ENCODE measurements at places on chromosomes 2 and 18. TPM values are rescaled to one million over a fixed set of nuclear protein-coding genes. Genes with fewer than 3 reads are reported as not detected.

DNA sequence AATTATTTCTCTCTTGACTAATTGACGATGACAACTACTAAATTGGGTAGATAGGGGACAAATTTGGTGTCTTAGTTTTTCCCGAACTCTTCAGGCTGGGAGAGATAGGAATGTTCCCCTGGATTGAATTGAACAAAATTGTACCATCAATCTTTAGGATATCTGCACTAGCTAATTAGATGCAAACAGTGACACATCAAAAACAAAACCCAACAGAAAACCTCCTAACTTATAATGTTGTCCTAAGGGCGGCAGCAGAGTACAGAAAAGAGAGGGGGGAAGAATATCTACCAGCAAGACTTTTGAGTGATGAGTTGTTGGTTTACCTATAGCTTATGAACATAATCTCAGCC is 342.9 kb downstream of the INSIG2 start:
- no peak for DNase-seq

ADI1 gene
- 70.3 TPM for polyA plus RNA-seq

APLF gene
- 3.7 TPM for polyA plus RNA-seq

DNA sequence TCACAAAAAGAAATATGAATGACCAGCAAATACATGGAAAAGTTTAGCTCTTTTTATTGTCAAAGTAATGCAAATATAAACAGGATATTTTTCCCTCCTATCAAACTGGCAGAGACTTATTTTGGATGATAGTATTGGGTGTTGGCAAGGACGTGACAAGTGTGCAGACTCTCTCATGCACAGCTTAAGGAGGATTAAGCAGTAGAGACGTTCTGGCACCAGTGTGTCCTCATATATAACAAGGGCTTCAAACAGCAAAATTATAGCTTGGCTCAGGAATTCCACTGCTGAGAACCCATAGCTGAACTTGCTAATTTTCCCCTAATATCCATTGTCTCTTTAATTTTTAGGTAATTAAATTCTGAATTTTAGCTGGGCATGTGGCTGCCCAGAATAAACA is 114.4 kb downstream of the FAM124B start:
- DNase-seq = no peak

DNA sequence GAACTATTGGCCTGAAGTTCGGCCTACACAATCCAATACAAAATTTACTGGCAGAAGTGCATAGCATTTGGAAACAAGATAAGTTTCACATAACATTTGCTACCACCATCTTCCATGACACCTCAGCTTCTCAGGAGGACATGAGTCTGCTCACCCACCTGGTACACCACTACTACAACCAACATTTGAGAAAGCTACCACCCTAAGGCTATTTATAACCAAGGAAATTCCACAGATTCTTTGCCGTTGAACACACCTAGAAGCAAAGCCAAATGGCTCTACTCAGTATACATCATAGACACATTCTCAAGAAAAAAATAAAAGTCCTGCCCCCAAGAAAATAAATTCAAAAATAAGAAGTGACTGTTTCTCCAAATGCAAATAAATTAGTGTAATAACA is 145.3 kb downstream of the SPAG16 start:
- no peak for DNase-seq

DNA sequence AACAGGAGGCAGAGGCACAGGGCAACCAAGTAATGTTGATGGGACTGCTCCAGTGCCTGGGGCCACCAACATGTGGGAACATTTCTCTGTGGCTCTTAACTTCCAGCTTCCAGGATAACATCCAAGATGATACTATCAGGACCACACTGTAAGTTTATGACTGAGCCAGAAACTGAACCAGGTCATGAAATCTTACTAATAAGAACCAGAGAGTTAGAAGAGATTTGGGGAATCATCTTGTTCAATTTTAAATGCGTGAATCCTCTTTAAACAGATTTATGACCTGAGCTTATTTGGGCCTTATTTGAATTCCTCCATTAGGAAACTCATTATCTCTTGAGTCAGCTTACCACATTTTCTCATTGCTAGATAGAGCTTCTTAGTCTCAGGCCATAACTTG is 45.0 kb downstream of the MAP2 start:
- no peak for DNase-seq

DNA sequence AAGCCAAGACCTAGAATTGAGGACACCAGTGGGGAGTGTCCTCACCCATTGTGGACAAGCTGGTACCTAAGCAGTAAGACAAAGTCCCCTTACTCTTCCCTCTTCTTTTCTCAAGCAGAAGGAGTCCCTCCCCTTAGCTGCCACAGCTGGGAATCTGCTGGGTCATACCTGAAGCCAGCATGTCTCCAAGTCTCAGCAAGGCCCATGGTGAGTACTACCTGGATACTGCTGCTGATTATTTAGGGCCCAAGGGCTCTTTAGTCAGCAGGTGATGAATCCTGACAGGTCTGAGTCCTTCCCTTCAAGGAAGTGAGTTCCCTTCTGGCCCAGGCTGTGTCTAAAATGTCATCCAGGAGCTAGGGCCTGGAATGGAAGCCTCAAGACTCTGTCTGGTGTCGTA is 198.6 kb upstream of the STK17B start:
- no peak for DNase-seq

DNA sequence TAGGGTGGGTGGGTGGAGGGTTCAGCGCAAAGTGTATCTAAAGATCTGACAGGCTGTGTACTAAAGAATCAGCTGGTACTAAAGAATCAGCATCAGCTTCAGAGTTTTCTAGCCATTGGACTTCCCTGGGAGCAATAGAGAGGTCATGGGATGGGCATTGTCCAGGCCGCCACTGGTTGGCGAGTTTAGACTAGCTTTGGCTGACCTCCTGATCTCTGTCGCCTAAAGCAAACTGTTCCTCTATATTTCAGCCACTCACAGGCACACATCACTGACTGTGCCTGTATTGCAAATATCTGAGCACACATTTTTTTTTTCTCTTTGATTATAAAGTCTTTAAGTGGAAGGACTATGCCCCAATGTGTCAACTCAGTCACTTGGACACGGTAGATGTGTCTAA is 267.8 kb upstream of the SKOR2 start:
- DNase-seq = no peak

DNA sequence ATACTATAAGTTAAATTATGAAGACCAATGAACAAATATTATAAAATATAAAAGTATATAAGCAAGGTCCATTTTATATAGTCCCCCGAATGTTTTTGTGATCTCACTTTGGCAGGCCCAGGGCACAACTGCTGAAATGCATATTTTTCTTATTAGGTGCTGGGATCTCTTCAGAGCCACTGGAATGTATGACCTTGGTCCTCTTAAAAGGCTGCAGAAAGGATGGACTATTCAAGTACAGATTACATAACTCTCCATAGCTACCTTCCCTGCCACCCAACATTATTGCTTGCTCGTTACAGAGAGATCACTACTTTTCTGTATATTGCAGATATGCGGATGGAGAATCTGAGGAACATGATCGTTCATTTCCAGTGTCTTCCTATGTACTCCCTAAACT is 925.6 kb upstream of the CELF4 start:
- DNase-seq = no peak

DNA sequence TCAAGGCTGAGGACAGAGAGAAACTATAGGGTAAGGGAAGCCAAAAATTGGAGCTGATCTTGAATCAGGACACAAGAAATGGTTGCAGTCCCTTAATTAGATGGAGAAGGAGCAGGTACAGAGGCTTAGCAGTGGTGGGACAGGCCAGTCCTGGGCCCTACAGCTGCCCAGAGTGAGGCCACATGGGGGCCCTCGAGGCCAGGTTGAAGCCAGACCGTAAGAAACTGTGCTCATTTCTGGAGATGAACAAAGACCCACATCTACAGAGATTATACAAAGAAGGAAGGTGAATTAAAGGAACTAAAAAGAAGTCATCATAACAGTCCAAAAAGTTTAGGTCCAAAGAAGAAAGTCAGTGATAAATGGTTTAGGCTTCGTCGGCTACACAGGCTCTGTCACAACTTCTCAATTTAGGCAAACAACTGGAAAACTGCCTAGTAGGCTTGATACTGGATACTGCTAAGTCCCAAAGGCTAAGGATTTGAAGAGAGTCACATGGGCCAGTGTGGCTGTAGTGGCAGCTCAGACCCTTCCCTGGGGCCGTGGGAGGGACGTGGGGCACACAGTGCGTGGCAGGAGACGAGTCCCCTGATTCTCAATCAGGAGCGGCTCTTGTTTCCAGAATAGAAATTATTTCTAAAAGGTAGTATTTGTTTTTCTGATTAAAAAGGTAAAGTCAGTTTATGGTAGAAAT is 50.4 kb upstream of the CNGA3 start:
- no peak for DNase-seq

DNA sequence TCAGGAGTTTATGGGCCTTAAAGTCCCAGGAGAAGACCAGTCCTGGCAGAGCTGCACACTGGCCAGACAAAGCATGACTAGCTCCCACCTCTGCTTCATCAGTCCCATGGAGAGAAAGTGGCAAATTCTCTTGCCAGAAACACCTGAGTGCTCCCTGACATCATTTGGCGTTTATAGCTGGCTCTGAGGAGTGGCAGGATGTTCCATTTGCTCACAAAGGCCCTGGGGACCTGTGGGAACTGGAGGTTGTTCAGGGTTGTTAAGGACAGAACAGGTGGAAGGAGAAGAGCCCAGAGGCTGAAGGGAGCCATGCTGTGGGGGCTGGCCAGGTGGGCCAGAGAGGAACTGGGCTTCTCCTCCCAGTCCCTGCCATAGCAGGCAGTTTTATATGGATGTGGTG is 56.1 kb downstream of the RPL37A start:
- DNase-seq = no peak

- no peak for DNase-seq
Measured at GRCh38 chr2:75021672-75022071, 63.2 kb downstream of the POLE4 start.

AQP12A gene
- polyA plus RNA-seq = 0.92 TPM

ARHGAP28 gene
- polyA plus RNA-seq = 66.7 TPM

- DNase-seq = no peak
Measured at GRCh38 chr2:46610021-46610420, 130.7 kb downstream of the TMEM247 start.

DNA sequence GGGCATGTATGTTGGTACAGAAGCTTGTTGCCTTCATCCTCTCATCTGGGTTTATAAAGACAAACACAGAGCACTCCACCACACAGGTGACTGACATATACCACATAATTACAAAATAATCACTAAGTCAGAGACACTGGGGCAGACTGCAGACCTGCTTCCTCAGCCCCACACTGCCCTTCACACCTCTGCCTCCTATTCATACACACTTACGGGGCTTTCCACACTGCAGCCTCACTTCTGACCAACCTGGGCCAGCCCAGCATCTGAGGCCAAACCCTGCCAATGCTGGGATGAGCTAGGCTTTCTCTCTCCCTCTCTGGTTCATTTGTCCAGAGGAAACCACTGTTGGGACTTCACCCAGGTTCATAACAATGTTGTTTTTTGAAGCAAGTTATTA is 4.5 kb downstream of the EMX1 start:
- no peak for DNase-seq

GRCh38 chr2:88874063-88874657 is 182.7 kb downstream of the RPIA start:
- DNase-seq = peak; percentile 44

LBH gene
- 89.0 TPM for polyA plus RNA-seq

GRCh38 chr2:101820519-101820918 is 123.0 kb downstream of the MAP4K4 start:
- no peak for DNase-seq
